Mesothelial cell of epicardium (in vitro differentiated cells): ENCODE measurements at places on chromosomes 4 and X. TPM values are rescaled to one million over a fixed set of nuclear protein-coding genes. Genes with fewer than 3 reads are reported as not detected.

DNA sequence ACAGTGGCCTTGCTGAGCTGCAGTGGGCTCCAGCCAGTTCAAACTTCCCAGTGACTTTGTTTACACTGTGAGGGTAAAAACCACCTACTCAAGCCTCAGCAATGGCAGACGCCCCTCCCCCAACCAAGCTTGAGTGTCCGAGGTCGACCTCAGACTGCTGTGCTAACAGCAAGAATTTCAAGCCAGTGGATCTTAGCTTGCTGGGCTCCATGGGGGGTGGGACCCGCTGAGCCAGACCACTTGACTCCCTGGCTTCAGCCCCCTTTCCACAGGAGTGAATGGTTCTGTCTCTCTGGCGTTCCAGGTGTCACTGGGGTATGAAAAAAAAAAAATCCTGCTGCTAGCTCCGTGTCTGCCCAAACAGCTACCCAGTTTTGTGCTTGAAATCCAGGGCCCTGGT is 168.9 kb upstream of the INTU start:
- no peaks in the 10 kb centered on the region for H3K36me3 ChIP-seq
- no peaks in the 10 kb centered on the region for H3K27me3 ChIP-seq
- H3K4me3 ChIP-seq: no peak overlapping the region

- no peaks in the 10 kb centered on the region for H3K27me3 ChIP-seq
- H3K4me1 ChIP-seq: peaks cover 13% of the 10 kb centered on the region
- peak overlapping the region; percentile 5 for H3K27ac ChIP-seq
- no peak for DNase-seq
Measured at GRCh38 chr4:61995717-61996340, 795.7 kb downstream of the ADGRL3 start.

- DNase-seq: peak; percentile 55
- peak overlapping the region; percentile 97 for H3K4me3 ChIP-seq
- H3K27ac ChIP-seq: peak overlapping the region; percentile 78
- peaks cover 20% of the 10 kb centered on the region for H3K4me1 ChIP-seq
Measured at GRCh38 chrX:96685210-96686099, 813 bp downstream of the DIAPH2 start.

GRCh38 chr4:143302536-143302935 is 34.1 kb upstream of the GAB1 start:
- H3K36me3 ChIP-seq: no peaks in the 10 kb centered on the region
- DNase-seq: no peak
- H3K27ac ChIP-seq: no peak overlapping the region
- H3K27me3 ChIP-seq: no peaks in the 10 kb centered on the region
- H3K4me1 ChIP-seq: peaks cover 4% of the 10 kb centered on the region

GRCh38 chrX:14497184-14497666 is 32.1 kb upstream of the GLRA2 start:
- no peak for DNase-seq
- peak overlapping the region; percentile 11 for H3K4me3 ChIP-seq
- H3K27ac ChIP-seq: peak overlapping the region; percentile 48
- no peaks in the 10 kb centered on the region for H3K27me3 ChIP-seq

ENPP6 gene
- 0.11 to 0.38 TPM (median 0.22 TPM) in 3 replicates for total RNA-seq

TMEM175 gene
- total RNA-seq: 25.5 to 32.5 TPM (median 28.0 TPM) in 3 replicates

GRCh38 chrX:87338510-87338909 is 179.1 kb upstream of the KLHL4 start:
- H3K27me3 ChIP-seq: no peaks in the 10 kb centered on the region
- no peaks in the 10 kb centered on the region for H3K4me1 ChIP-seq
- H3K36me3 ChIP-seq: no peaks in the 10 kb centered on the region
- no peak for DNase-seq

DNA sequence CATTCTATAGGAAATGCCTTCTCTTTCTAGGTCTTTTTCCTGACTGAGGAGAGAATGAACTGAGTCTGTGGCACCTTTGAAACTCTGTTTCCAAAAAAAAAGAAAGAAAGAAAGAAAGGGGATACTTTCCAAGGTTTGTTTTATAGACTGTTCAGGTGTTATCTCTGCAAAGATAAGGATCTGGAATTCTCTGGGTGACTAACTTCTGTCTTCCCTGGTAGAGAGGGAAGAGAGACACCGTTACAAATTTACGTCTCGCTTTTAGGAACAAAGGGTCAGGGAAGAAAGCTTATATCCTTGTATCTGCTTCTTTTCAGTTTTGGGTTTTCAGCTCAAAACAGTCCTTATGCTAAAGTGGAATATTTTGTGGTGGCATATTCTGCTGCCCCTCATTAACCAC is 314.1 kb downstream of the RAPGEF2 start:
- no peak overlapping the region for H3K4me3 ChIP-seq
- DNase-seq: no peak
- H3K27ac ChIP-seq: no peak overlapping the region

- H3K4me3 ChIP-seq: no peak overlapping the region
- H3K27me3 ChIP-seq: no peaks in the 10 kb centered on the region
Measured at GRCh38 chrX:71107245-71107644, 705 bp upstream of the CXorf65 start.

DNA sequence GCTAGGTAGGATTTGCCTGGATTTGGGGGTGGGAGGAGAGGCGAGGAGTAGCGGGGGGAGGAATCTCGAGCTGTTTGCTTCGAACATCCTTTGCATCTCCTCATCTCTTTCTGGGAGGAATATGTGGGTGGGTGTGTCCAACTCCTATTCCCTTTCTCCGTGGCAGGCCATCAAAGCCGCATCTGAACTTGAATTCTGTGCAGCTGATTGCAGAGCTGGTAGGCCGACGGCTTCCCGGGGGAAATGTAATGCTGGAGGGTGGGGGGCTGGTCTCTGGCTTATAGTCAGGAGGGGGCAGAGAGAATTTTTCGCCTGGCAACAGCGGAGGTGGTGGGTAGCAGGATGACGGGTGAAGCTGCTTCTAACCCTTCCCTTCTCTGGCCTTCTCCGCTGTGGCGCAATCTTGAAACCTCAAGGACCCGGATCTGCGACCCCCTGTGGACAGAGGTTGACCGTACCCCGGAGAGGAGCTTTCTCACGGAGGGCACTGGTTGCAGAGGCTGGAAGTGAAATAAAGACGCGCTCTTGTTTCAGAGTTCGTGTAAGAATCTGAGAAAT is 628 bp downstream of the ZCCHC12 start:
- peaks cover 3% of the 10 kb centered on the region for H3K36me3 ChIP-seq
- H3K27ac ChIP-seq: no peak overlapping the region
- peak overlapping the region; percentile 75 for H3K4me3 ChIP-seq
- peaks cover 13% of the 10 kb centered on the region for H3K4me1 ChIP-seq
- H3K27me3 ChIP-seq: peaks cover 59% of the 10 kb centered on the region
- DNase-seq: no peak

DNA sequence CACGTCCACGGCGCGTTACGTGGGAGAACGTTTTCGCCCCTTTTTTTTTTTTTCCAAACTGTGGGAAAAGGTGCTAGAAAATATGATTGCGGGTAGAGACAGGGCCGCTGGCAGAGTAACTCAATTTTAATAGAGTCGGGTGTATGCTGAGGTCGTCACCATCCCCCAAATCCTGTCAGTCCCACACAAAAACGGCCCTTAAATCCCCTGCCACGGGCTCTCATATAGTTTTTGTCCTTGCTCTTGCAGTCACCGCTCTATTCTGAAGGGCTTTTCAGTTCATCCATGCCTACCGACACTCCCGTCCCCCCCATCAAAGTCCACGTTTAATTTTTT is 796 bp upstream of the MED14 start:
- peaks cover 14% of the 10 kb centered on the region for H3K4me1 ChIP-seq
- H3K27ac ChIP-seq: peak overlapping the region; percentile 98
- H3K4me3 ChIP-seq: peak overlapping the region; percentile 83
- H3K36me3 ChIP-seq: no peaks in the 10 kb centered on the region
- no peak for DNase-seq

- no peak overlapping the region for H3K4me3 ChIP-seq
- H3K4me1 ChIP-seq: peaks cover 18% of the 10 kb centered on the region
- H3K27me3 ChIP-seq: no peaks in the 10 kb centered on the region
- peaks cover 10% of the 10 kb centered on the region for H3K36me3 ChIP-seq
- peak overlapping the region; percentile 61 for H3K27ac ChIP-seq
Measured at GRCh38 chr4:102529977-102530376, 28.8 kb downstream of the NFKB1 start.

DNA sequence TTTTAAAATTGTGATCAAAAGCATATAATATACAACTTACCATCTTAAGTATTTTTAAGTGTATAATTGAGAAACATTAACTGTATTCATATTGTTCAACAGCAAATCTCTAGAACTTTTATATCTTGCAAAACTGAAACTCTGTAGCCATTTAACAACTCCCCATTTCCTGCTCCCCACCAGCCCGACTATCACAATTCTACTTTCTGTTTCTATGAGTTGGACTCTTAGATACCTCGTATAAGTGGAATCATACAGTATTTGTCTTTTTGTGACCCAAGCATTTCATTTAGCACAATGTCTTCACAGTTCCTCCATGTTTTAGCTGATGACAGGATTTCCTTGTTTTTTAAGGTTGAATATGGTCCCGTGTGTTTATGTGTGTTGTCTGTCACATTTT is 106.0 kb downstream of the LRBA start:
- DNase-seq: no peak
- H3K4me3 ChIP-seq: no peak overlapping the region
